ENCODE measurements at places on chromosomes 12 and 14.

DNA sequence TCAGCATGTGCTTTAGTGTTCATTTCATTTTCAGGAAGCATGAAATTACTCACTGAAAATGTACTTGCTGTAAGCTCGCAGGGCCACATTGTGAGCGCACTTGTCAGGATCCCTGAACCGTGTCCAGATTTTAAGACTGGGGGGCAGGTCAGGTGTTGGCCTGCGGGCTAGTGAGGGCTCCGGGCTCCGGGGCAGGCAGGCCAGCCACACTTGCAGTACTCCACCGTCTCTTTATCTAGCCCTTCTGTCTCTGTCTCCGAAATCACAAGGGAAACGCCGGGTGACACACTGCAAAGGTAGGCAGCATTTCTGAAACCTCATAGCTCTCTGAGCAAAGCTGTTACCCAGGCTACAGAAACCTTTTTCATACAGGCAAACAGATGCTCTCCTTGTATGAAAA, 98.7 kb downstream of the EML1 start:
- no peak for DNase-seq

DNA sequence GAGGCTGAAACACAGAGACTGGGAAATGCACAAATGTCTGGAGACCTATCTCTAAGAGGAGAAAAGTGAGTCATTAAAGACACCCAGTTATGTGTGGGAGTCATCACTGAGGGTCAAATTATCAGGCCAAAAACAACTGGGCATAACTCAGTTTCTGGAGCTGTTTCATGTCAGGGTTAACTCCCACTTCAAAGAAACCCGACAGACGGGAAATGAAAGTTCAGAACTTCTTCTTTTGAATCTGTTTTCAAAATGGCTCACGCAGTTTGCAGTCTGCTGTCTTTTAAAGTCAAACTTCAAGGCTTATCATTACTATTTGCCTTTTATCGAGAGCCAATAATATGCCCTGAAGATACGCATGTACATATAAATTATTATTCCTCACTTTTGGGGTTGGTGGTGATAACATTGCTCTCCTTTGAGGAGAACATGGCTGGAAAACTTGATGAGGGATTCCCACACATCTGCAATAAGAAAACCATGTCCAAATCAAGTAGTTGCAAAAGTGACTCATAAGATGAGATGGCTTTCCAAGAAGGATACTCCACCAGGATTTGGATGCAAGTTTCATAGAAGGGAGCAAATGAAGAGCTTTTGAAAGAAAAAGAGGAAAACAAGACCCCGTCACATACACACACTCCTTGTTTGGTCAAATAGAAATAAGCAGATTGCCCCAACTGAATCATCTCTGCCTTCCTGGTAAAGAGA, 341.4 kb downstream of the ADAMTS20 start:
- DNase-seq = no peak

- no peak for DNase-seq
Observed at GRCh38 chr14:96263347-96264199, 7.6 kb downstream of the BDKRB1 start.

DNA sequence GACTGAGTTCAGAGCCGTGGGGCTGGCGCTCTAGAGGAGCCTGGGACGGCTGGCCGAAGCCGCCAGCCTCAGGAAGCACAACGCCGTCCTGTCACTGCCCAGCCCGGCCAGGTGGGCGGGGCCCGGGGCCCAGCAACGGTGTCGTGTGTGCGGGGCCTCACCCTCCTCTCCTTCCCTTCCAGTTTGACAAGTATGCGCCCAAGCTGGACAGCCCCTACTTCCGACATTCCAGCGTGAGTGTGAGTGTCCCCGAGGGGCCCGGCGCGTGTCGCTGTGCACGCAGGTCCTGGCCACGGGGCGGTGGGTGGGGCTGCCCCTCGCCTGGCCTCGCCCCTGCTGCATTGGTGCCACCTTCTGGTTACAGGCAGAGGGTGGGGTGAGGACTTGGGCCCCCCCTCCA, 38.3 kb downstream of the LRCOL1 start:
- no peak for DNase-seq

- DNase-seq = no peak
Observed at GRCh38 chr12:54230555-54230954, 41.8 kb upstream of the SMUG1 start.

GRCh38 chr14:73146111-73146510, 9.8 kb downstream of the PSEN1 start:
- no peak for DNase-seq

GRCh38 chr14:23071921-23072539, 14.7 kb upstream of the CDH24 start:
- DNase-seq = no peak

GRCh38 chr12:27560126-27560525, 36.1 kb downstream of the PPFIBP1 start:
- no peak for DNase-seq

DNA sequence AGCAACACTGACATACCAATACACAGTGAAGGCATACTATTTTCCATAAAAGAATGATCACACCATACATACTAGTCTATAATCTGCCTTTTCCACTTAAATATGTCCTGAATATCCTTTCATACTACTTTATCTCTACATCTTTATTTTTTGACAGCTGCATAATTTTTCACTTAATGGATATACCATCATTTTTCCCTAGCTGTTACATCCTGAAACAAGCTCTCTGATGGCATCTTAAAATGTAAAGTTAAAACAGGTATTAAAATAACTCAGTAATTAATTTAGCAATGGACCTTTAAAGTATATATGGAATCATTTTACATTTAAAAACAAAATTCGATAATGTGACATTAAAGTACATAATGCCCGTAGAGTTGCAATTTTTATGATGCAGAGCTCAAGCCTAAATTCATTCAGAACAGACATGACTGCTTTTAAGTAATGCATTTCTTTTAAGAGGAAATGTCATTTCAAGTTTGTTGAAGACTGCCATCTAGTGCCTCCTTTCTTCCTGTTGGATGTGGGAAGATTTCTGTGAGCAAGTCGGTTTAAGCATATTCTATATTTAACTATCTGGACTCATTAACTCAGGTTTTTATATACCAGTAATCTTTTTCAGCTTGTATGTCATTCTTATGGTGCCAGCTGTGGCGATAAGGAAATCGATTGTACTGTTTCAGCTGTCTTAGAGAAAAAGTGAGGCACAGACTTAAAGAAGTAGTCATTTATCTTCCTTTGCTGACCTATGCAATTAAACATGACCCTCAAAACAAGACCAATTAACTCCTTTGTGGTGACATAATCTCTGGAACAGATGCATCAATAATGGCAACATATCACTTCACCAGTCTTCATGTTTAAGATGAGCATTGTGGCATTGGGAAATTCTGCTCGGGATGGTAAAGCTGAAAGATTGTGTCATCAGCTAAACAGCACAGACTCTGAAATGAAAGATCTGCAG, 20.3 kb downstream of the PRICKLE1 start:
- no peak for DNase-seq

DNA sequence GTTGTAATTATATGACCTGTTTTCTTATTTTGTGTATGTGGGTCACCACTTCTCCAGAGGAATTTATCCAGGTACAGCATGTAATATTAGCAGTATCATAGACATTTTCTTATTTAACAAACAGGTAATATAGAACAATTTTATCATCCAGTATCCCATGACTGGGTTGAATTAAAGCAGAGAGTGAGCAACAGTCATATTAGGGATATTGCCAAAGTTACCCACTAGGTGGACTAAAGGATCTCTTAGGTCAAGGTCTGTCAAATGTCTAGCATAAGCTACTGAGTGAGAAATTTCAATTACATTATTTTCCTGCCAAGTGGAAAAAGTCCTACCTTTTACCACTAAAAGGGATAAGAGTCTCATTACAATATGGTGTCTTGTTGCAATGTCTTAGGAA, 62.1 kb upstream of the TRIM9 start:
- no peak for DNase-seq

DNA sequence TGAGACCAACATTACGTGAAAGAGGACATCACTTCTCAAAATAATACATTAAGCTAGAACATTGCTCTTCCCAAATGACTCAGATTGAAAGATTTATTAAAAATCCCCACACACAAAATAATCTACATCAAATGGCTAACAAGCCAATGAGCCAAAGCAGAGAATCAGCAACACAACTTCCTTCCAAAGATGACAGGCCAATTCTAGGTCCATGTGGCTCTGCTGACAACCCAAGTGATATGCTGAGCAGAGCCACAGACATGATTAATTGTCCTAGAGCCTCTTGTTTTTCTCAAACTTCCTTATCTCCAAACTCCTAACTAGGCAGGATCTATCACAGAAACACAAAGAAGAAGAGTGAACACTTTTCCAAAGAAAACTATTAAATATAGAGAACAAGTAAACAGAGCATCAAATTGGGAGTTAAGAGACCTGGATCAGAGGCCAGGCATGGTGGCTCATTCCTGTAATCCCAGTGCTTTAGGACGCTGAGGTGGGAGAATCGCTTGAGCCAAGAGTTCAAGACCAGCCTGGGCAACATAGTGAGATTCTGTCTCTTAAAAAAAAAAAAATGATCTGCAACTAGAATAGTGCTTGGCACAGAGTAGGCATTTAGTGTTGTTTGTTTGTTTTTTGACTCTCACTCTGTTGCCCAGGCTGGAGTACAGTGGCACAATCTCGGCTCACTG, 38.5 kb downstream of the SENP1 start:
- no peak for DNase-seq

DNA sequence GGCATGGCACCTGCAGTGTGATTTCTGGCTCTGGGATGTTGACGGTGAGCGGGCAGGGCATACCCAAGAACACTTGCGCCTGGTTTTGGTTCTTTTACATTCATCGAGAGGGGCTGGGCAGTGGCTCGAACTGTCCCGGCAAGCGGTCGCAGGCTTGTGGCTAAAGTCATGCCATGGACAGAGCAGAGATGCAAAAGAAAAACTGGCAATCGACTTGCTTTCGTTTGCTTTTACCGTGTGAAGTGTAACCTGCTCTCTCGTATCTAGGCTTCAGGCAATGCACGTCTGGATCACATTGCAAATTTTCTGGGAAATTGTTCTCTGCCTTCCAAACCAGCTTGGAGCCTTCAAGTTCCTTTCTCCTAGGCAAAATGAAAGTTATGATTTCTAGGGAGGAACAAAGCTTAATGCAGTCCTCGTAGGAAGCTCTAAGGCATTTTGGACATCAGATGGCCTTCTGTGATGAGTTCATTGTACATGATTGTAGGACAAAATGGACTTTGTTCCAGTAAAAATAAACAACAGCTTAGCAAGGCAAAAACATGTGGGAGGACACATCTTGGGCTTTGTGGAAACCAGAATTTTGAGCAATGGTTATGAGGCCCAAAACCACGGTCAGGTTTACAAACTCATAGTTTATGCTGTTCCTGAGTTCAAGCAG, 18.3 kb downstream of the ADGRD1 start:
- no peak for DNase-seq

- no peak for DNase-seq
Observed at GRCh38 chr12:113473942-113474341, 2.3 kb upstream of the LHX5 start.

- no peak for DNase-seq
Observed at GRCh38 chr14:41860586-41860985, 253.9 kb downstream of the LRFN5 start.

DNA sequence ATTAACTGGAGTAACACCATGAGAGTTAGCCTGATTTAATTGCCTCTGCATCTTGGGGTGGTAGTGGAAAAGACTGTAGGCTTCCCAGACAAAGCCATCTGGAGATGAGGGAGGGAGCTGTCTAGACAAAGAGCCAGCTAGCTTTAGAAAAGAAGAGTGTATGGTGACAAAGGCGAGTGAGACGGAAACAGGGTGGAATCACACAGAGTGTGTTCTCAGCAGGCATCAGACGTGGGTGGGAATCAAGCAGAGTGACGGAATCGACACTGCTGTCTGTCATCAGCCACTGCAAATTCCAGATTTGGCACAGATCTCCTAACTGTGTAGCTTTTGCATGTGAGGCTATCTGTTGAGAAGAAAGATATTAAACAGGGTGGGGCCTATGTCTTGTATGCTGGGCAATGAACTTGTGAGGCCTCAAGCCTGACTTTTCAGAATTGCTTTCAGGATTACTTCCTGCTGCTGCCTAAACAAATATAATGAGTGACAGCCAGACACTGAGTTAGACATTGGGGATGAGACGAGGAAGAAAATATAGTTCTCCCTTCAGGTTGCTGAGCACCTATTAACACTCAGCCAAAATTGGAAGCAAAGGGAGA, 236.5 kb upstream of the GRIP1 start:
- DNase-seq = no peak

DNA sequence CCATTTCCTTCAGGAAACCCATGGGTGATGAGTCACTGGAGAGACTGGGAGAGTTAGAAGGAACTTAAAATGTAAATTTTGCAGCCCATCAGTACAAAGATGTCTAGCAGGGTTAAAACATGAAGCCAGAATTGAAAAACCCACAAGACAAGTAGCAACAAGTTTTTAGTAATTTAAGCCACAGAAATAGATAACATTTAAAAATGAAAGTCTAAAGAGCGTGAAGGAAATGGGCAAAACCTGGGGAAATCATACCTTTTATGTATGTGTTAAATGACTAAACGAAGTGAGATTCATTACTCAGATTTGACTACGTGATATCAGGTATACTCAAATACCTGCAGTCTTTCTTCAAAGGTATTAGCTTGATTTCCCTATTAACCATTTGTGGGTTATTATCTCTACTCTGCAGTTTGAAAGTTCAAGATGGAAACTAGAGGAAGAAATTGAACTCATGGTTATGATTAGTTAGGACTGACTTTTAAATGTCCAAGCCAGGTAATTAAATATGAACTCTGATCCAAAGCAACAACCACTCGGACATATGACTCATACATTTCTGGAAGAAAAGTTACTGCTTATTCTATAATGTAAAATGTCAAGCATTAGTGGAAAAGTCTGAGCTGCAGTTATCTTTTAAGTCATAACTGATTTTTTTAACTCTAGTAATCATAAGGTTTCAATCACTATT, 84.1 kb downstream of the ITPR2 start:
- DNase-seq = no peak

- DNase-seq = no peak
Observed at GRCh38 chr12:56126732-56127239, 1.3 kb upstream of the ESYT1 start.

GRCh38 chr12:131135786-131136538, 182.3 kb downstream of the ADGRD1 start:
- DNase-seq = no peak

- no peak for DNase-seq
Observed at GRCh38 chr14:82431031-82431430, 897.4 kb upstream of the SEL1L start.
